Suppressor macrophage treated with lipopolysaccharide for 4 hours (primary cell): ENCODE measurements at places on chromosomes 3 and 15.
A peak's percentile ranks its signal among the peaks of the same experiment; 100 is the strongest.

- DNase-seq: no peak
These were observed 773.7 kb upstream of the NR2F2 start for GRCh38 chr15:95556866-95557225.

DNA sequence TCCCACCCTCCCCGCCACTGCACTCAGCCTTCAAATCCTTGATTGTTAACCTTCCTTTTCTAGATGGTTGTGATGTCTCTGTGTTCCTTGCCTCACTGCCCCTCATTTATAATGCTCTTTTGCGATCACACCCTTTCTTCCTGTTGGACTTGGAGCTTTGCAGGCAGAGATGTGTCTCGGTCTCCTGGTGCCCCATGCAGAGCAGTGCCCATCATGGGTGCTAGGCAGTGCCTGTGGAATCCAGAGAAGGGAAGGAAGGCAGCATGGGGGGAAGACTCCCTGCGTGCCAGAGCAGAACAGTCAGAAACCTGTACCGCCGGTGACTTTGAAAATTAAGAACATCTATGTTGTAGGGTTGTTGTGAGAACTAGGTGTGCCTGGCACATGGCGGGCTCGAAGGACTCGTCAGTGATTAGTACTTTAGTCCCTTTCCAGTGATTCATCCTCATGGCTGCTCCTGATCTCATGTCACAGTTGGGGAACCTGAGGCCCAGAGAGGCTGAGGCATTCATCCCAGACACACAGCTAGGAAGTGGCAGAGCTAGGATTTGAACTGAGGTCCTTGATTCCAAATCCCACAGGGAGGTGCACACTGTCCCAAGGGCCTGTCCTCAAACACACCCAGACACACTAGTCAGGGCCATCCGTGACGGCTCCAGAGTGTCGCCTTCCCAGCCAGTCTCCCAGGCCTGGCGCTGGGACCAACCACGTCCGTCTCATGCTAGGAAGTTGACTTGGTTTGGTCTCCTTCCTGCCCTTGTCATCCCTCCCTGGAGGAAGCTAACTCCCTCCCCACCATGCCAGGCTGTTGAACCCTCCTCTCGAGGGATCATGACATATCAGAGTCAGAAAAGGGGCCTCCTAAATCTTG is 58.3 kb downstream of the SMAD6 start:
- no peak for DNase-seq

DNA sequence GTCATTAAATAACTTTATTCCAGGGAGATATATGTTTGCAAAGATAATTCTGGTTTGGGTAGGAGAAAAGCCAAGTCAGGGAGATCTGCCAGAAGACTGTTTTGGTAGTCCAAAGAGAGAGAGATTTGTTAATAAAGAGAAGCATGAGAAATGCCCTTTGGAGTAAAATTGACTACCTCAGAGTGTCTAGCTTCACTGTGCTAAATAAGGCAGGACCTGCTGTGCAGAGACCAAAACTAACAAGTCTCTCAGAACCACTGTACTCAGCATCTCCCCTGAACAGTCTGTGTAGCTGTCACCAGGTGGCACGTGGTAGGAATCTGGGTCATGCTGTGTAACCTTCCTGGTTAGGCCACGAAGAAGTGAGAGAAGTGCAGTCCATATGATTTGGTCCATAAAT is 31.6 kb upstream of the SLC35G2 start:
- peak; percentile 35 for DNase-seq

GRCh38 chr3:35663471-35663870 is 24.1 kb downstream of the ARPP21 start:
- DNase-seq: no peak

DNA sequence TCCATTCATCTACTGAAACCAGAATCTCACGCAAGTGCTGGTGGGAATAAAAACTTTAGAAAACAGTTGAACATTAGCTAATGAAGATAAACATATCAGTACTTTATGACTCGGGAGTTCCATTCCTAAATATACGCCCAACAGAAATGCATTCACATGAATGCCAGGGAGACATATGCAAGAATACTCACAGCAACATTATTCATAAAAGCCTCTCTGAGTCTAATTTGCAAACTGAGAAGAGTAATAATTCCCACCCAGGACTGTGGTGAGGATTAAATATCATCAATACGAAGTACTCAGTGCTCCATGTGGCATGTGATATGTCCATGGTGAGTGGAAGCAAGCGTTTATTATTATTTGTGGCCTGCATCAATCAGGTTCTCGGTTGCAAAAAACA is 65.6 kb upstream of the OXTR start:
- no peak for DNase-seq

GRCh38 chr3:11691767-11692531 is 48.2 kb upstream of the VGLL4 start:
- no peak for DNase-seq

DNA sequence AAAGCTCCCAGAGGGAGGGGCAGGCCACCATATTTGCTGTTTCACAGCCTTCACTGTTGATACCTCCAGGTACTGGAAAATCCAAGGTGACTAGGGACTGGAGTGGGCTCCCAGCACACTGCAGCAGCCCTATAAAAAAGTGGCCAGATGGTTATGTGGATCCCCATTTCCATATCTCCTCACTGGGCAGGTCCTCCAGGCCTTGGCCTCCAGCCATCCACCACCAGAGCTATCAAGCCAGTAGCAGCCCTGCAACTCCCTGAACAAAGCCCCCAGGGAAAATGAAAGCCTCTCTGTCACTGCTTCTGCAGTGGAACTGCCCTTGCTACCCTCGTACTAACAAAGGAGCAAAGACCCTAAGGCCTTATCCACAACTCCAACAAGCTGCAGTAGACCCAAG is 58.4 kb downstream of the ILDR1 start:
- no peak for DNase-seq

DNA sequence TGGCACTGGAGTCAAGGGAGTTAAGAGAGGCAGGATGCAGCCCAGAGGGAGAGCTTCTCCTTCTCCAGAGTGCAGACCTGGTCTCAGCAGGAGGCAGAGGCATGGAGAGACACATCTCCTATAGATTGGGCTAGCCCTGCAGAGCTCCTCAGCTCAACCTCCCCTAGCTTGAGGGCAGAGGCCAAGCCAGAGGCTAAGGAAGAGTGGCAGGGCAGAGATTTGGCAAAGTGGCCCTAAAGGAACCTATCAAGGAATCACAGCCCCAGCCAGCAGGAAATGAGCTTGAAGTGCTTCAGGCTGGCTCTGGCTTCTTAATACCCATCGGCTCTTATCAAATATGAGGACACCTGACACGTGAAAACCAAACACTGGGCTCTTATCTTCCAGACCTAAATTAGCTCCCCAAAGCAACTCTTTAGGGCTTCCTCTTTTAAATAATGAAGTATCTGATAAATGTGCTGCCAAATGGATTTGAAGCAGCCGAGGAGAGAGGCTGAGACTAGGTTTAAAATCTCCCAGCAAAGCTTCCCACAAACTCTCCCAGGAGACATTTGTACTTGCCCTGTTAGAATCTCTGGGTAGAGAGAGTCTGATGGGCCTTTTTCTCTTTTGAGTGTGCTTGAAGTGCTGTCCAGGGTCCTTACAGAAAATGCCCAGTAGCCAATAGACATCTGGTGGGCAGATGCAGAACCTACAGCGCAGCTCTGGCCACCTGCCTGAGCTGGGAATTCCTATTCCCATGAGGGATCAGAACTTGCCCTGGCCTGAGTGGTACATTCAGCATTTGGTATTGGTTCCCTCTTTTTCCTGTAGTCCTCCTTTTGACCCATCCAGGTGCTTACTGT is 271.4 kb downstream of the CLSTN2 start:
- DNase-seq: no peak

DNA sequence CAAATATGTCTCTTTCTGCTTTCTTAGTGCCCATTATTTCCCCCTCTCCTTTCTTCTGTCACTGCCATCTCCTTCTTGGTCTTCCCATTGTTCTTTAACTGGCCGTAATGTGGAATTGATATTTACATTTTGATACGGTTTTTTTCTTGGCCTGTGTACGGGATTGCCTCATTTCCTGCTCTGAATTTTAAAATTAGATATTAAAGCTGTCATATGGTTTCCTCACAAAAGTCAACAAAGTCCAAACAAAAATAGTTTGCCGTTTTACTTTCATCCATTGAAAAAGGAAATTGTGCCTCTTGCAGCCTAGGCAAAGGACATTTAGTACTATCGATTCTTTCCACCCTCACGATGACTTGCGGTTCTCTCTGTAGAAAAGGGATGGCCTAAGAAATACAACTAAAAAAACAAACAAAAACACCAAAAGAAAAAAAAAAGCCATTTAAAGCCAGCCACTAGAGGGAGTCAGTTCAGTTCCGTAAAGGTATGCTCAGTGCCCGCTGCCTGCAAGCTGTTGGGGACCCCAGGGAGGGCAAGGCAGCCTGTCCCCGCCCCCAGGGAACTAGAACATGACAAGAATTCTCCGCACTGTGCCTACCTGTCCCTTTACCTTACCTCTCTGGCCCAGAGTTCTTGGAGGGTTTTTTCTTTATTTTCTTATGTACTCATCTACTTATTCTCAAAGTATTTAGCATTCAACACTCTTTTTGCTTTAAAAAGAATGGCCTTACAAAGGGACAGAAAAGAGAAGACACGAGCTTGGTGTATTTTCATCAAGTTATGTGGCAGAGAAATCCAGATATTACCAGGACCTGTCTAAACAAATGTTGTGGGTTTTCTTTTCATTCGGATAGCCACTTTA is 30.0 kb upstream of the NR2E3 start:
- peak; percentile 39 for DNase-seq

- DNase-seq: peak; percentile 55
These were observed 20.3 kb downstream of the CALML4 start for GRCh38 chr15:68184616-68185480.

DNA sequence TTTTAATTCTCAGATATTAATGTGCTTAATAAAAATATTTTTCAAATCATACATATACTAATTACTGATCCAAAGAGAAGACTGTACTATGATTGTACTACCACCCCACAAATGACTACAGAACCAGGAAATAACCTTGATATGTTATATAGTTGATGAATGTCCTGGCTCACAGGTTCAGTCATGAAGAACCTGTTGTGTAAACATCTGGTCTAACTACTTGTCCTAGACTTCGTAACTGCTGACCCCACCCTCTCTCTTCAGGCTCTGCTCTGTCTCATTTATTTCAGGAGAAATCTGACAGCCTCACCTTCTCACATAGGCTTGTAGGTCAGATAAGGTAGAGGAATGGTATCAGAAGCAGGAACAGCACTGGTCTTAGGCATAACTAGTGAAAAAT is 14.7 kb upstream of the CSTA start:
- no peak for DNase-seq

- DNase-seq: no peak
These were observed 116.7 kb upstream of the PLCL2 start for GRCh38 chr3:16768014-16768413.

DNA sequence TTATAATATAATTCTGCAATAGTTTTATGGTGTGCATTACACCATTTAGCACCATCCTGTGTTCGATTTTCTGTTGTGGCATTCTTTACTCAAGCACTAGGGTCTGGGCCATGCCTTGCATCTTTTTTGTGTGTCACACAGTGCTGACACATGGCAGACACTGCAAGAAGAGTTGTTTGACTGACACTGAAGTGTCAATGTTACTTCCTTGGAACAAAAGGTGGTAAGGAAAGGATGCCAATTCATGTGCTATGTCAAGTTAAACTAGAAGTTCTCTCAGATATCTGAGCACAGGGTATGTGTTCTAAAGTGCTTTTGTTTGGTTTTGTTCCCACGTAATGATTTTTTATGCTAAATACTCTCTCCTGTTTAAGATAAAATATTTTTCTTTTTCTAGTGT is 102.5 kb upstream of the UNC13C start:
- no peak for DNase-seq

GRCh38 chr3:110568246-110568645 is 503.4 kb upstream of the NECTIN3 start:
- no peak for DNase-seq

DNA sequence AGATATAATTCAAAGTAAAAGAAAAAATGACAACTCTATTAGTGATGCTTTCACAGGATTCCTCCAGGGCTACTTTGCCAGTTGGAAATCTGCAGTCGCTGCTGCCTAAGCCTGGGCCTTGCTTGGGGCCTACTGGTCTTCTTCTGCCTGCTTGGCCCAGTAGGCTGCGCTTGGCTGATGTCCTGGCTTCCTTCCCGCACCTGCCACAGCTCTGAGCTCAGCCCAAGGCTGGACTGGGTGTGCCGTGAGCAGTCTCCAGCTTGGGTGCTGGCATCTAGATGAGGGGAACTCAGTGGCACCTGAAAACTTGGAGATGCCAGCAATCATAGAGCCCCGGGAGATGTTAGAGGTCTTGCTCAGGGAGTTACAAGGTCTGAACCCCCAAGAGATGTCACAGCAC is 108.3 kb downstream of the BCHE start:
- no peak for DNase-seq

DNA sequence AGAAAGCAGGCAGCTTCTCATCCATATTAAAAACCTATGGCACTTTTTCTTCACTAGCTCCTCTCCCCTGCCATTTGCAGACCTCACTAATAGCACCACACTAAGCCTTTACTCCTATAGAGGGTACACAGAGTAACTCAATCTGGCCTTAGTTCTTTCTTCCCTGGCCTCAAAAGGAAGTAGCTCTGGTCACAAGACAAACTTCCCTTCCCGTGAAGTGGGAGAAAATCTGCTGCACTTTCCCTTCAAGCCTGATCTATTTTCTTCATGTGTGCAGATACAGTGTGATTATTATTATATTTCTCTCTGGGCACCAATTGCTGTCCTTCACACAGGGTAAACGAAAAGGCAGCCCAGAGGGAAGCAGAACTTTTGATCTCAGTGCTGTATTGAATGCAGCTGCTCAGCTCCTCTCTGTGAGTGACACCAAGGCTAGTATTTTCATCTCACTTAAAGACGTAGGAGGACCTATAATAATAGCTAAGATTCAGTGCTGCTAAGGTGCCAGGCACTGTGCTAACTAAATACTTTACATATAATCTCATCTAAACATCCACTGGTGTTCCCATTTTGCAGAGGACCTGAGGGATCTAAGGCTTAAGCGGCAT is 61.9 kb upstream of the RASGRP1 start:
- peak; percentile 65 for DNase-seq

DNA sequence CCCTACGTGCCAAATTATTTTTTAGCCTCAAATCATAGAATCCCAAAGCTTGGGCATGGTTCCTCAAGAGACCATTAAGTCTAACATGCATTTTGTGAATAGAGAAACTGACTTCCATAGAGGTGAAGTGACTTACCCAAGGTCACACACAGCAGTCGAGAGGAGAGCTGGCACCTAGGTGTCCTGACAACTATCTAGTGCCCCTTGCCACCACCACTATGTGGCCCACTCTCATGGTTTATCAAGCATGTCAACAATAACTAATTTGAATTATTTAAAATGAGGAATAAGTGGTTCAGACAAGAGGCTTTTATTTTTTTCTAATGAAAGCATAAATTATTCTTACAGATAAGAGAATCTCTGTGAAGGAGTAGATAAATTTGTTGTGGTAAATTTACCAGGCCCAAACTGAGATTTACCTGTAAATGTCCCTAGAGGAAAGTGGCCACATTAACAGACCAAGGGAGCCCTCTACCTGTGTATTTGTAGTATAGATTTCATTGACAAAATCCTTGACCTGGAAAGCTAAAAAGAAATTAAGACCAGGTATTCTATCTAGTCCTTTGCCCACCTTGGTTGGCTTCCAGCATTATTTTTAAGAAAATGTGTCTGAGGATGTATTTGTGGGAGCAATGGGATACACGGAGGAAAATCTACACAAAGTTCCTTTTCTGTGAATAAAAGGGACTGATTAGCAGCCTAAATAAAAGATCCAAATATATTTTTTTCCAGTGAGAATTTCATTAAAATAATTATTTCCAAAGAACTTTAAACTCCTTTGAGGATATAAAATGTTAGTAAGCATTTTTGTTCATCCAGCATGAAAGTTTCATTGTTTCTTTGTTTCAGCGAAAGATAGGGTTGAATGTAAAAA is 49.1 kb downstream of the IQCH start:
- peak; percentile 12 for DNase-seq
